ENCODE measurements at places on chromosomes 3 and 15. TPM values are rescaled to one million over a fixed set of nuclear protein-coding genes. Genes with fewer than 3 reads are reported as not detected.

FSIP1 gene
- 14.7 TPM for total RNA-seq

SATB1 gene
- 166 TPM for total RNA-seq

SEMA3G gene
- 3.0 TPM for total RNA-seq

CCDC9B gene
- 1.6 TPM for total RNA-seq

RBP2 gene
- not detected for total RNA-seq

CYP8B1 gene
- total RNA-seq, result not detected

RASGRP1 gene
- total RNA-seq, result 20.4 TPM

CHRD gene
- total RNA-seq, result 11.4 TPM

- no peak for DNase-seq
Observed at GRCh38 chr15:83470887-83471286, 23.7 kb downstream of the SH3GL3 start.

DNA sequence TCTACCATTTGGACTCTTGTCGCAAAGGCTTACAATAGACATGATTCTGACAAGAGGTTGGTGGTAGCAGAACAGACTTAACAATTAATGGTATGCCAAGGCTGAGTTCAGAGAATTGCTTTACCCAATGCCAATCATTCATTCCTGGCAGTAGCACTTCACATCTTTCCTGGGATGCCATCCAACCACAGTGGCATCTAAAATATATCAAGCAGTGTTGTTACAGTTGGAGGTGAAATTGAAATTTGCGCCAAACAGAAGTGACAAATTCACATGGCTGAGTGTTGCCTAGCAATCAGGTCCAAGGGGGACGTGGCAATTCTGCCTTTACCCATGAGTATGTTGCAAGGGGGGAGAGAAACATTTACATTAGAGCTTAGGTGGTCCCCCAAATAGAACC, 21.0 kb upstream of the DPH6 start:
- DNase-seq, result no peak

Data from occipital lobe (tissue), 3 donors.